ENCODE measurements at places on chromosomes 3 and 15.

DNA sequence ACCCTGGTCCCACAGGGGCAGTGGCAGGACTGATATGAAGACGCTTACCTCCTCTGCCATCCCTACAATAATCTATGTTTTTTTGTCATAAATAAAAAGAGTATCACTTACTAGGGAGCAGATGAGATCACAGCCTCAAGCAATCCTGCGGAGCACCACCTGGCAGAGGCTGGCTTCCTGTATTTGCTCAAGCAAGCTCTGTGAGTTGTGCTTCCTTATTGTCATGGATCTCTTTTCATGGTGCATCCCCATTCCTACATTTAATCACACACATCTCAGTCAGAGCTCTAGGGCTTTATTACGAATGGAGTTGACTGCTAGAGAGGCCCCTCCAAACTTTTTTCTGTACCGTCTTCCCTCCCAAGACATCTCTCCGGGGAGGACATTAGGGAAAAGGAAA, 186.0 kb downstream of the UBE2E2 start:
- no peak for DNase-seq

GRCh38 chr15:48373821-48374451, 42.7 kb downstream of the DUT start:
- no peak for DNase-seq

GRCh38 chr15:68402432-68403160, 29.4 kb downstream of the ITGA11 start:
- no peak for DNase-seq

- peak; percentile 51 for DNase-seq
Measured at GRCh38 chr3:81758275-81758674, 3.2 kb downstream of the GBE1 start.

Measured in myocyte (in vitro differentiated cells).